ENCODE measurements at places on chromosomes 11 and 22. TPM values are rescaled to one million over a fixed set of nuclear protein-coding genes. Genes with fewer than 3 reads are reported as not detected.

The SLC22A8 gene
- total RNA-seq: under 0.01 TPM

The RTN3 gene
- total RNA-seq: 69.6 TPM

The CCDC89 gene
- 7.9 TPM for total RNA-seq

The IFITM10 gene
- 0.89 TPM for total RNA-seq

The C11orf97 gene
- not detected for total RNA-seq

The THAP12 gene
- 58.5 TPM for total RNA-seq

The OMP gene
- 0.75 TPM for total RNA-seq

All from uterine smooth muscle cell (primary cell).